Activated T-helper 1 cell treated with anti-CD3 and anti-CD28 coated beads, Interleukin-2, amount 50 U/mL, for 16 hours (primary cell): ENCODE measurements at places on chromosomes 5 and 9.

- DNase-seq = no peak
These were observed 3.9 kb upstream of the CAST start for GRCh38 chr5:96658272-96658671.

GRCh38 chr9:78664370-78664769 lies 367.4 kb downstream of the PSAT1 start:
- no peak for DNase-seq

DNA sequence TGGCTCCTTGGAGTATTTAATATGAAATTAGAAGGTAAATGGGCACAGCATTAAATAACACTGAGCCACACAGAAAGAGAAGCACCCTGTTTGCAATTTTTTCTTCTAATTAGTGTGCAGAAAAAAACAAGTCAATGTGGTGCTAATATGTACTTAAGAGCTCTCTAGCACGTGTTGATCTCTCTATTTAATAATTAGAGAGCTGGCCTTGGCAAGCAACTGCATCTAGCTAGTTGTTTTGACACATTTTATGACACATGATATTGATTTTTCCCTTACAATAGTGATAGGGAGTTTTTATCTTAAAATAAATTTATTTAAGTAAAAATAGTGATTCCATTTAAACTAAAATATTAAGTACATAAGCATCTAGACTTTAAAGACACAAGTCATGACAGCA lies 54.5 kb upstream of the NUDT12 start:
- no peak for DNase-seq

DNA sequence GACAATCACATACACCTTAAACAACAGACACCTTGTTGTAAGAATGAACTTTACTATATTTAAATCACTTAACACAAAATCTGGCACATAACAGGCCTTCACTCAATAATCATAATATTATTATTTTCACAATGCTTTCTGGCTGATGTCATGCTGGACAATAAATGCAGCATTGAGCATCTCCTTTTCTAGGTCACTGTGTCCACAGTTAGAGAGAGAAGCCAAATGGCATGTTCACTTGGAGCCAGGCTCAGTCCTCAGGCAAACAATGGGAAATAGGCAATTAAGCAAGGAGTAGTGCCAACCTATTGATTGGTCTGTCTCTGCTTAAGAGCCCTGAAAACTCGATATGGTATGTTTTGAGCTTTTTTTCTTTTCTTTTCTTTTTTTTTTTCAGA lies 50.6 kb upstream of the KLF4 start:
- no peak for DNase-seq

DNA sequence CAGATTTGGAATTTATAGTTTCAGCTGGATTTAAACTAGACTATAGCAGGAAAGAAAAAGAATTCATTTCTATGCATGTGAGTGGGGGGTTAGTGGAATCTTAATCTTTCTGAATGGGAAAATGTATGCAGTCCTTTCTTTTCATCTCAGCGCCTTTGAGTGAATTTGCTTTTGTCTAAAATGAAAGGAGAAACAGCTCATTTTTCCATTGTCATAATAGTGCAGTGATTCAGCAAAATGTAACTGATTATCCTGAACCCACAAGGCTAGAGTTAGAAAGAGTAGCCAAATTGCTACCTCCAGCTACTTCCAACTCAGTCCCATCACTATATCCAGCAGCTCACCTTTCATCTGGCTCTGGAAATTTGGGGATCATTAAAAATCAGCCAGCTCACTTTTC lies 134.4 kb downstream of the ADAMTSL1 start:
- no peak for DNase-seq

- no peak for DNase-seq
These were observed 8.6 kb downstream of the TLN1 start for GRCh38 chr9:35723426-35723825.

- no peak for DNase-seq
These were observed 44.9 kb upstream of the MAST4 start for GRCh38 chr5:66551338-66551737.

- no peak for DNase-seq
These were observed 2.8 kb upstream of the SLC25A2 start for GRCh38 chr5:141306630-141307029.

DNA sequence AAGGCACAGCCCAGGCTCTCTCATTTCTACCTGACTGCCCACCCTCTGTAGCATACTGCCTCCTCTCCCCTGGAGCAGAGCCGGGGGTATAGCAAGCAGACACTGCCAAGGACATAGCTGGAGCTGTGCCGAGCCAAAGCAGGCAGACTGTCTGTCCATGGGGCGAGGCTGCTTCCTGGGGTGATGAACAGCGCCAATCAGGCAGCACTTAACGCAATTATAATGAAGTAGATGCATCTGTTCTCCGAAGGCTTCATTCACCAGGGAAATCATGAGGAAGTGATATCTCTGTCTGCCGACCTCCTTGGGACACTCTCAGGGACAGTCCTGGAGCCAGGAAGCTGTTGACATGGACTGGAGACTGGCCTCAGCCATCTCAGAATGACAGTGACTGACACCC lies 230.7 kb downstream of the ASTN2 start:
- DNase-seq = no peak

GRCh38 chr9:38181232-38181631 lies 112.2 kb upstream of the SHB start:
- DNase-seq = no peak

- DNase-seq = peak; percentile 57
These were observed 41.4 kb upstream of the CLPTM1L start for GRCh38 chr5:1386274-1386717.

DNA sequence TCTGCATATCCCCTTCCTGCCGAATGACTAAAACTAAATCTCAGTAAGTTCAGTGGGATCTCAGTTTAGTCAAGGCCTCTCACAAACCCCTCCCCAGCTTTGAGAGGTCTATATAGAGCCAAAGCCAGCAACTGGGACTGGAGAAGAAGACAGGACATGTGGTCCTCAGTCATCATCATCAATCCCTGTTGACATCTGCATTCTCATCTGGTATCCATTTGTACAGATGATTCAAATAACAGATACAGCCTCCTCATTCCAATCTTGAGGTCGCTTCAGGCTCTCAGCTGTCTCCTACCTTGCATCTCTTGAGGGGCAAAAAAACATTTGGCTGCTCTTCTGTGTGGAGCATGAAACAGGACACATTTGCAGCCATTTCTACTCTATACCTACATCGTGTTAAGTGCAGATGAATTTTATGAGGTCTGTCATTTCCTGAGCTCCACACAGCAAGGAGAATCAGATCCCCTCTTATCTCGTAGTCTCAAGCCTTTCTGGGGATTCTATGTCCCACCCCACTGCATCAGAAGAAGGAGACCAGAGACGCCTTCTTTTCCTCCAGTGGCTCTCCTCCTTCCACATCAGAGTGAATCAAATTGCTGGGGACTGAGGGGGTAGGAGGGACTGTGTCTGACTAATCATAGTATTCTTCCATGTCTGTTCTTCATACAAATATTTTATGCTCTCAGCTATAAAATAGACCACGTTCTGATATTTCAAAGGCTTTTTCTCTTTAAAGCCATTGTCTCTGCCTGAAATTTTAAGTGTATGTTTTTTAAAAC lies 4.7 kb upstream of the RECK start:
- no peak for DNase-seq

DNA sequence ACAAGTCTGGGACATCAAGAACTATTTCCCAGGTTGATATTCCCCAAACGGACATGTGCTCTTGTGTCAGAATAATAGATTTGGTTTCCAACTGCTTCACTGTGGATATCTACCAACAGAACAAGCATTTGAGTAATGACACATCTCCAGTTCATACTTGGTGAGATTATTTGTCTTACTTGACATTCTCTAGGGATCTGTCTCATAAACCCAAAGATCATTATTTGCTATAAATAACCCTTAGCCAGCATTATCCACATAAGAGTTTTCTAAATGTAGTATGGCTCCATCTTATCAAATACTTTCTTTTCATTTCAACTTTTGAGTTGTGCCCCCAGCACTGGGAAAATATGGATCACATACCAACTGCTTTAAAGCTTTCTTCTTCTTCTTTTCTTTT lies 1063.9 kb upstream of the CDH18 start:
- no peak for DNase-seq

GRCh38 chr5:92180391-92180790 lies 797.3 kb upstream of the ARRDC3 start:
- no peak for DNase-seq

- DNase-seq = no peak
These were observed 65.7 kb downstream of the SIL1 start for GRCh38 chr5:139132515-139132914.

DNA sequence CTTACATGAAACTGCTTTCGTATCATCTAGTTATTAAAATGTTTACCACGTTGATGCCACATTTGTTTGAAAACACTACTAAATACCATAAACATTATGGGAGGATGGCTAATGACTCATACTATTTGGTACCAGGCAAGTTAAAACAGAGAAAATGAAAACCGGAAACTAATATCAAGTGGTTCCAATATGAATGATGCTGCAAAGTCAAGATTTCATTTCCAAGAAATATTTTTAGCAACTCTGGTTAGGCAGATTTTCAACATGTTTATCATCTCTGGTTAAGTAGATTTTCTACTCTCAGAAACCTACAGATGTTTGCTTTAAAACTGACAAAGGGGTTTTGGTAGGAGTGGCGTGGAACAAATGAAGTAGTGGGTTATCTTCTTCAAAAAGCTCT lies 4.9 kb upstream of the F2R start:
- DNase-seq = no peak

DNA sequence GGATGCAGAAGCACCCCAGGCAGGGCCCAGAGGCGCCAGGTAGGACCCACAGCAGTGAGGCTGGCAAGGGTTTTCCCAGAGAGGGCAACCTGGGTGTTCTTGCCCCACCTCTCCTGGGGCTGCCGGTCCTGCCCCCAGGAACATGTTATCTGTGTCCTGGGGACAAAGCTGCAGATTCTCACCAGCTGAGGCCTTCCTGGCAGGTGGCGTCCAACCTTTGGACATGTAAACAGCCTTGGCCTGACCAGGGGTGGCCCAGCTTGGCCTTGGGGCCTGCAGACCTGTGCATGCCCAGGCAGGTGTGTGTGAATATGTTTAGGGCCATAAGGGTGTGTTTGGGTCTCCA lies 101.8 kb upstream of the LARP1 start:
- no peak for DNase-seq
